ENCODE measurements at places on chromosomes 7 and 10. TPM values are rescaled to one million over a fixed set of nuclear protein-coding genes. Genes with fewer than 3 reads are reported as not detected.
A peak's percentile ranks its signal among the peaks of the same experiment; 100 is the strongest.

Gene SUN3
- not detected for total RNA-seq

Gene ZNF438
- total RNA-seq: 10.6 TPM

Gene CHST3
- total RNA-seq: 54.4 TPM

Gene ABCB1
- total RNA-seq: 1.4 TPM

- no peak overlapping the region for H3K27ac ChIP-seq
- no peak overlapping the region for H3K4me3 ChIP-seq
- H3K27me3 ChIP-seq: no peaks in the 10 kb centered on the region
- no peaks in the 10 kb centered on the region for H3K4me1 ChIP-seq
- H3K36me3 ChIP-seq: no peaks in the 10 kb centered on the region
Measured at GRCh38 chr7:8378349-8379019, 54.9 kb upstream of the NXPH1 start.

DNA sequence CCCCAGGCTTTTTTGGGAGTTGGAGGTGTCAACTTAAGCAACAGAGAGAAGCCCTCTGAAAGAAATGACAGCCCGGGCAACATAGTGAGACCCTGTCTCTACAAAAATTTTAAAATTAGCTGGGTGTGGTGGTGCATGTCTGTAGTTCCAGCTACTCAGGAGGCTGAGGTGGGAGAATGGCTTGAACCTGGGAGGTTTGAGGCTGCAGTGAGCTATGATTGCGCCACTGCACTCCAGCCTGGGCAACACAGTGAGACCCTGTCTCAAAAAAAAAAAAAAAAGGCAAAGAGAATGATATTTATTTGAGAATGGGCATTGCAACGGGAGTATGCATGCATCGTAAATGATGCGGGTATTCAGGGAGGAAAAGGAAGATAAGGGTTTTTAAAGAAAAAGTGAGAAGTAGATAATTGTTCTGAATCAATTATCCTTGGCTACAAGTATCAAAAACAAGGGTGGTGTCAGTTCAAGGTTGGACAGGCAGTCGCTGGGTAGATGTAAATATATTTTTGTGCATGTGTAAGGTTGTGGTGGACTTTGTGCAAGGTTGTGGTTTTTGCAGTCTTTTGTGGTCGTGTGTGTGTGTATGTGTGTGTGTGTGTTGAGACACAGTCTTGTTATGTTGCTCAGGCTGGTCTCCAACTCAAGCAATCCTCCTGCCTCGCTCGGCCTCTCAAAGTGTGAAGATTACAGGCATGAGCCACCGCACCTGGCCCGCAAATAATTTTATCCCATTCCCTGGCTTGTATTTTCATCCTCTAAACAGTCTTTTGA, 65.6 kb downstream of the COL26A1 start:
- no peak overlapping the region for H3K4me3 ChIP-seq
- DNase-seq: no peak
- H3K27me3 ChIP-seq: no peaks in the 10 kb centered on the region
- no peak overlapping the region for H3K27ac ChIP-seq
- no peaks in the 10 kb centered on the region for H3K4me1 ChIP-seq

Gene FKBP9
- 166 TPM for total RNA-seq

- no peaks in the 10 kb centered on the region for H3K27me3 ChIP-seq
- H3K36me3 ChIP-seq: no peaks in the 10 kb centered on the region
- no peak overlapping the region for H3K27ac ChIP-seq
- H3K4me1 ChIP-seq: peaks cover 15% of the 10 kb centered on the region
- DNase-seq: no peak
- peak overlapping the region; percentile 19 for H3K4me3 ChIP-seq
Measured at GRCh38 chr7:151704960-151705635, 171.8 kb downstream of the PRKAG2 start.

GRCh38 chr10:31759124-31759798, 169.4 kb downstream of the ARHGAP12 start:
- peak; percentile 45 for DNase-seq
- H3K36me3 ChIP-seq: no peaks in the 10 kb centered on the region
- H3K4me1 ChIP-seq: peaks cover 12% of the 10 kb centered on the region
- no peaks in the 10 kb centered on the region for H3K27me3 ChIP-seq
- H3K27ac ChIP-seq: peak overlapping the region; percentile 94

Gene KEL
- not detected for total RNA-seq

DNA sequence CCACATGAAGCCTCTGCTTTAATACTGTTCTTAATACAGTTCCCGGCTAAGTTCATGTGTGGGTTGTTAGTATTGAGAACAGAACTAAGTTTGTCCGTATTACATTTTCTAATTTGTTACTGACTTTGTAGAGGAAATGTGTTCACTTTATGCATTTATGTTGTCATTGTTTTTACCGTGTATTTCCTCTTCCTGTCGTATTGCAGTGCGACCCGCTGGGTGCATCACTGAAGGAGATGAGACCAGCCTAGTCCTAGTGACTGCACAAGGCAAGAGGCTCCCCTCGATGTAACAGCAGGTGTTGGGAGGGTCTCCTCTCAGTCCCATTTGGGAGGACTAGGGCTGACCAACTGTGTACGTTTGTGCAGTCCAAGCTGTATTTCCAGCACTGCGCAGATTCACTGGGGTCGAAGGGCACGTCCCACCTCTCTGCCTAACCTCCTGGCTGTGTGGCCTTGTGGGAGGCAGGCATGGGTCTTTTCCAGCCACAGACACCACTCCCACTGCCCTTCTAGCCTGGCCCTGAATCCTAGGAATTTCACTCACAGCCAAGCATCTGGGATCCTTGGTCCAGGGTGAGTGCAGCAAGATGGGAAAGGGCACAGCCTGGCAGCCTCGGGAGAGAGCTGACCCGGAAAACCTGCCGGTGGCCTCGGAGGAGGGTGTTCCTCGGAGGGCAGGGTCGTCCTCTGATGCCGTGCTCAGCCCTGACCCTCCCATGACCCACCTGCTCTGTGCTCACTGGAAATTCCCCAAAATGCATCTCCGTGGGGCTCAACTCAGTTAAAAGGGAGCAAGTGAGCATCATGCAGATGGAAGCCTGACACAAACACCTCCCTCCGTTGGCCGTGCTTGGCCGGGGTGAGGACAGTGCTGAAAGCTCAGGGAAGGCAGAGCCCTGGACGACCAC, 63.9 kb upstream of the FAM20C start:
- no peaks in the 10 kb centered on the region for H3K36me3 ChIP-seq
- H3K27me3 ChIP-seq: no peaks in the 10 kb centered on the region
- no peak overlapping the region for H3K4me3 ChIP-seq
- no peak for DNase-seq
- no peak overlapping the region for H3K27ac ChIP-seq
- peaks cover 7% of the 10 kb centered on the region for H3K4me1 ChIP-seq

Measured in thoracic aorta (tissue), 2 donors.